ENCODE measurements at places on chromosomes 1 and 21.

GRCh38 chr1:87201768-87202167 lies 126.9 kb upstream of the LMO4 start:
- DNase-seq: no peak

- peak; percentile 68 for DNase-seq
Measured at GRCh38 chr1:212606395-212607205, 2.0 kb upstream of the ATF3 start.

DNA sequence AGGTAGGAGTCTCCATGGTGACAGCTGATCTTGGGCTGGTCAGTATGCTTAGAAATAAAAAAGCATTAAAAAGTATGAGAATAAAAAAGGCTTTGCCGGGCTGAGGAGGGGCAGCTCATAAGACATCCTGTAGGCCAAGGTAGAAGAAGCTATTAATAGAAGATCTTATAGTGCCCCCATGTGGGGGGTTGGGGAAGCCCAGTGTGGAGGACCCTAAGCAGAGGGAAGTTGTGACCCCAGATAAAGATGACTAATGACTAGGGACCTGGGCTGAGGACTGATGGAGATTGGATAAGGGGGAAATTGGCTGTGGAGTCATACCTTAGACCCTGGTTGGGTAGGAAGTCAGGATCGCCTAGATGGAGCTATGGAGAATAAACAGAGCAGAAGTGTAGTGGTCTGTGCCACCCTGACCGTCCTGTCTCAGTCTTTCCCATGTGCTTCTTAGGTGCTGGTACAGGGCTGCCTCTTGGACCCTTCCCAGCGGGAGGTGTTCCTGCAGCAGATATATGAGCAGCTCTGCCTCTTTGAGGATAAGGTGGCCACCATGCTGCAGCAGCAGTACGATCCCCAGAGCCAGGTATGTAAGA lies 25.0 kb downstream of the SZT2 start:
- DNase-seq: peak; percentile 44

DNA sequence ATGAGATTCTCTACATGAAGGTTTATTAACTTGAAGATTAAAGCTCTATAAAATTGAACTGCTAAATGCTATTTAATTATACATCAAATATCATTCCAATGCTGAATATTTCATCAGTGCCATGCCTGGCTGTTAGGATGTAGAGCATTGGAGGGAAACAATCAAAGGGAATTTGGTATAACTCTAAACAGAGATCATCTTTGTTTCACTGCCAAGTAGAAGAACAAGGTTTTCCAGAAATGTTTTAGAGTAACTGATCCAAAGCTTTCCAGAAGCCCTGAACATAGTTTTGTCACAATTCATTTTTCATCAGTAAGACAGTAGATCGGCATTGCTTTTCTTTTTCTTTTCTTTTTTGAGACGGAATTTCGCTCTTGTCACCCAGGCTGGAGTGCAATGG lies 5.9 kb upstream of the DSTYK start:
- no peak for DNase-seq

- no peak for DNase-seq
Measured at GRCh38 chr1:90393025-90393424, 324.1 kb downstream of the BARHL2 start.

DNA sequence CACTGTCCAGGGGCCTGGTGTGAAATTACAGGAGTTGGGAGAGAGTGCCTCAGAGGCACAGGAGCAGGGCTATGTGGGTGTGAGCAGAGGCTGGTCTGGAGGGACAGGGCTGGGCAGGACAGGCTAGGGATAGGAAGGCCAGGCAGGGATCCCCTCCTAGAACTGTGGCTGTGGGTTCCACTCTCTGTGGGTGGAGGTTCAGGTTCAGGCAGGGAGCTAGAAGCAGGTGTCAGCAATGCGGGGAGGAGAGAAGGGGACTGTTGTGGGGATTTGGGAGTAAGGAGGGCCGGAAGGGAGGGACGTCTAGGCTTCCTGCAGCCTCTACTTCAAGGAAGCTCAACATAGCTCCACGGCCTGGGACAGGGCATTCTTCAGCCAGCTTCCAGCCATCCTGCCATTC lies 8.3 kb upstream of the GPR61 start:
- no peak for DNase-seq

- DNase-seq: no peak
Measured at GRCh38 chr21:44415073-44416025, 40.0 kb upstream of the LRRC3 start.

GRCh38 chr1:206514813-206515387 lies 7.6 kb downstream of the RASSF5 start:
- no peak for DNase-seq

DNA sequence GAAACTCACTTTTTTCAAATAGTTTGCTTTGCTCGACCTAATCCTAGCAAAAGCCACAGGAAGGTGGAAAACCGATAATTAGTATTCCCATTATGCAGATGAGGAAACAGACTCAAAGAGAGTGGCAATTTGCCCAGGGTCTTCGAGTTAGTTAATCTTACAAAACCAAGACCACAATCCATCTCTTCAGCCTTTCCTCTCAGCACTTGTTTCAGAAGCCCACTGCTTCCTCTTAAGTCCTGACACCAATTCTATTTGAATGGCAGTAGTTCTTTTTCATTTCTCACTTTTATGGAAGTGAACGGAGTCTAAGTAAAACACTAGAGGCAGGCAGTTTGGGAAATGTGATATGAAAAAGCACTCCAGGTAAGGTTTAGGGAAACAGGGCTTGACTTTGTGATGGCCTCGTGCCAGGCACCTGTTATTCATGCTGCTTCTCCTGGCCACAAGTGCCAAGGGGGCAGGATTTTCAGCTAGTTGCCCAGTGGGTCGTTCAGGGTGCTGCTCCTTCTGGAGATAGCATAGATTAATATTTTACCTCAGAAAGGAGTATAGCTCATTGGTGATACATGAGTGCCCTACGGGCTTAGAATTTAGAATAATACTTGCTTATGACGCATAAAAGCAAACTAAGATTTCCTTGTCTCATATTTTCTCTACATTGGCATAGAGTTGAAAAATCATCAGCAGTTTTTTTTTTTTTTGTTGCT lies 76.6 kb upstream of the NRIP1 start:
- peak; percentile 50 for DNase-seq

DNA sequence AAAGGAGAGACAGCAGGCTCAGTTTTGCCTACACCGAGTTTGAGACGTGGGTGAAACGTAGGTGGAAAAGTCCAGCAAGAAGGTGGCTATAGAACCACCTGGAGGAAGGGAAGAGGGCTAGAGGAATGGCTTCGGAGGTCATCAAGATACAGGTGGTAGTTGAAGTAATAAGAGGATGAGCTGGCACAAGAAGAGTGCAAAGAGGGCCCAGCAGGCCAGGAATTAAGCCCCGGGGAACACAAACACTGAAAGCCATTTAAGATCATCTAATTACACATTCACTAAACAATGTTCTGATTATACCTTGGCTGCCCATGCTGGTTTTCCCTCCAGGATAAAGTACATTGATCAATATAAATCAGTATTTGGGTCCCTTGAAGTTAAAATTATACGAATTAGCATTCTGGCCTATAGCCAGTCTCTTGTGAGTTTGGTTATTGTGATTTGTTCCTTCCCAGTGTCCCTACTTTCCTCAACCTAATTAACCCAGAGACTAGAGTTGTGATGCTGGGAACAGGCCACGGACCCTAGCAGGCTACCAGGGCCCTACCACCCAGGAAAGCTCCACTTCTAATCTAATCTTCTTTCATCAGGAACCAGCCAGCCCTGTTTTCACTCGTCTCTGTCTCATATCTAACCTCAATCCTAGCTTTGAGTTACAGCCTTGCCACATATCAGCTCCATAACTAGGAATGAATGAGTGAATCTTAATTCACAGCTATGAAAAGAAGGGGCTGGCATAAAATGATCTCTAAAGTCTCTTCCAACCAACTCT lies 26.4 kb upstream of the PPP1R15B start:
- peak; percentile 77 for DNase-seq

- no peak for DNase-seq
Measured at GRCh38 chr1:207276465-207276864, 45.0 kb upstream of the CD55 start.

- no peak for DNase-seq
Measured at GRCh38 chr1:169510060-169510459, 24.3 kb upstream of the SLC19A2 start.

DNA sequence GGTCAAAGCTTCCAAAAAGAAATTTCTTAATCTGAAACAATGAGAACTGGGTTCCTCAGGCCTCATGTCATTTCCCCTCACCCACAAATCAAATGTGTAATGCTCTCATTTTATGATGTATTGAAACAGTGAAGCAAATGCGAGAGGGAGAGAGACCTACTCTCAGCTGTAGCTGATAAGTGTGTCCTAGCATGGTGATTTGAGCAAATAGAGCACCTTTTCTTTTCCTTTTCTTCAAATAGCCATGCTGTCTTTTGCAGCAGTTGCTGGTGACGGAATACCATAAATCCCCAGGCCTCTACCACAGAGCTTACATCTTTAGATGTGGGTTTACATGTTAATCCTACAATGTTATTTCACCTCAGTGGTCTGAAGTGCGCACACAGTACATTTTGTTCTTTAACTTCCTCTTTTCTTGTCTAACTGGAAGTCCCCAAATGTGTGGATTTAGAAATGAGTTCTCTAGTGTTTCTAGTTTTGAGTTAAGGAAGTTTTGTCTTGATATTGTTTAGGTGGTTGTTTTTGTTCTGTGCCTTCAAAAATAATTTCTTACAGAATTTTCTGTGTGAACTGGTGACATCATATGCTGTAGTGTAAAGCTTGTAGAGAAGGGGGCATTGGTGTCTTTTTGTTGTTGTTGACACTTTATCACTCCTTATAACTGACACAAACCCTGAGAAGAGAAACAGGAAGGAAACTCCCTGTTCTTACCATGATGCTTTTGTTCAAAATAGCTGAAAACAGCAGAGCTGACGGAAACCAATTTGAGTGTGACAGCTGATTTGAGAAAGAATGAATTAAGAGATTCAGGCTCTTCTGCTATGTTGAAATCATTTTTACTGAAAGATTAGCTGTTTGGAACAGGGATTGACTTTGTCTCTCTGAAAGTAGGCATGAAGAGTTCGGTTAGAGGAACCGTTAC lies 12.2 kb downstream of the SMAP2 start:
- DNase-seq: no peak

DNA sequence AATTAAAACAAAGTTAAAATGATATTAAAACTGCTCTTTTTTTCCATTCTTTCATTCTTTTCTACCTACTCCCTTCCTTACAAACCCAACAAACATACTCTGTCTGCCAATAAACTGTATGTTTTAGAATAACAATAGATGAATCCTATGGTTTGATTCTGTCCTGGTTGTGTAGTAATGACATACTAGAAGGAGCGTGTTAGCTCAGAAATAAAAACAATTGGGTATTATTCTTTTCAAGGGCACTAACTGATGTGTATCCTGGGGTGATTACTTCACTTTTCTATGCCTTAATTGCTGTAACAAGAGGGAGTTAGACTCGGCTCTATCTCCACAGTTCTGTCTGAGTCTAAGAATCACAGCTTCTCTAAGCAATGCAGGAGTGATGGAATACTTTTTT lies 194.4 kb downstream of the GIPC2 start:
- DNase-seq: no peak

- peak; percentile 84 for DNase-seq
Measured at GRCh38 chr1:208251911-208252835, 8.0 kb upstream of the PLXNA2 start.

DNA sequence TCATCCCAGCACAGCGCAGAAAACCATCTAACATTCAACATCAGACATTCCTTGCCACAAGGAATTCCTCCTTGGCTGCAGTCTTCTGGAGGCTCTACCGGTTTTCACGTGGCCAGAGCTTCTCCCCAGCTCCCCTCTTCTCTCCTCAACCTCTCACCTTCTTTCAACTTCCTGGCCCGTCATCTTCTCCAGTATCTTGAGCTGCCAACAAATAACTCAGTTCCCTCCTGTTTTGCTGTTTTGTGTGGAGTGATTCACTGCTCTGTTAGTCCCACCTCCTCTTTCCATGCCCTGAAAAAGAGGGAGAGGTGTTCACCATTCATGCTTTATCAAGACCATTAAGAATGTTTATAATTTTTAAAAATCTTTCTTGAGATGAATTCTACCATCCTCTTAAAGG lies 32.6 kb downstream of the PIGM start:
- no peak for DNase-seq

DNA sequence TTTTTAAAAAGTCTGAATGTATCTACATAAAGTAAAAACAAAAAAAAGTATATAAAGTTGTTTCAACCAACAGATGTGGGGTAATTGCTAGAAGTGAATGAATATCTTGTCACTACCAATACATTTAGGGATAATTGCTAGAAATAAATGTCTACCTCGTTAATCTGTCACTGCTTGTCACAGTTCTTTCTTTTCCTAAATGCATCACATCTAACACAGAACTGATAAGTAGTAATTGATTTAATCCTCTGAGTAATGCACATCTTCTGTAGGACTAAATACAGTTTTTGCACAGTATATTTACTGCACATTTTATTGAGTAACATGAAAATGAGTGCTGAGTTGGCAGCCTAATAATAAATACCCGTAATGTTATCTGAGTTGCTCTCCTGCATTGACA lies 72.2 kb downstream of the SUSD4 start:
- no peak for DNase-seq

GRCh38 chr1:25503551-25504426 lies 39.6 kb upstream of the LDLRAP1 start:
- peak; percentile 4 for DNase-seq

DNA sequence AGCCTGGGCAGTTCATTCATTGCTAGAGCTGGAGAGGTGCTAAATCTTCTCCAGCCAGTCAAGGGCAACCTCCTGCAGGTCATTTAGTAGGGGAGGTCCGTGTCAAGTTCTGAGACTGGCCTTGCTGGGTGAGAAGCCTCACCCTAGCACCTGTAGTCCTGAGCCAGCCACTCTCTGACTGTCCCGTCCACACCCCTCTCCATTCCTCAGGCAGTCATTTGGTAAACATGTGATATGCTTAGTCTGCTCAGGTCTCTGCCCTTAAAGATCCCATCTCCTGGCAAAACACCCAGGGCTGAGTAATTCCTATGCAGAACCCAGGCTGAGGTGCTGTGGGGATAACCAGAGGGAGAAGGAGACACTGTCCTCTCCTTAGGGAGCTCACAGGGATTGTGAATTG lies 13.7 kb upstream of the IGFN1 start:
- DNase-seq: no peak

GRCh38 chr1:234533034-234533891 lies 54.3 kb upstream of the TARBP1 start:
- DNase-seq: no peak
